Osteocyte (in vitro differentiated cells): ENCODE measurements at places on chromosomes 7 and 10. TPM values are rescaled to one million over a fixed set of nuclear protein-coding genes. Genes with fewer than 3 reads are reported as not detected.

Gene WDR86
- total RNA-seq, result 0.39 TPM in 1 of 2 replicates, not detected in the other

Gene SFTPD
- 0.35 and 0.60 TPM in 2 replicates for total RNA-seq

Gene SPDYE2B
- not detected in 2 replicates for total RNA-seq

GRCh38 chr7:40077849-40078248 lies 56.6 kb downstream of the MPLKIP start:
- no peak for DNase-seq

GRCh38 chr7:7183061-7183837 lies 905 bp downstream of the C1GALT1 start:
- no peak for DNase-seq

- DNase-seq, result no peak
Measured at GRCh38 chr10:18437486-18437885, 213.9 kb downstream of the NSUN6 start.

GRCh38 chr7:152338561-152338960 lies 97.2 kb downstream of the KMT2C start:
- no peak for DNase-seq

DNA sequence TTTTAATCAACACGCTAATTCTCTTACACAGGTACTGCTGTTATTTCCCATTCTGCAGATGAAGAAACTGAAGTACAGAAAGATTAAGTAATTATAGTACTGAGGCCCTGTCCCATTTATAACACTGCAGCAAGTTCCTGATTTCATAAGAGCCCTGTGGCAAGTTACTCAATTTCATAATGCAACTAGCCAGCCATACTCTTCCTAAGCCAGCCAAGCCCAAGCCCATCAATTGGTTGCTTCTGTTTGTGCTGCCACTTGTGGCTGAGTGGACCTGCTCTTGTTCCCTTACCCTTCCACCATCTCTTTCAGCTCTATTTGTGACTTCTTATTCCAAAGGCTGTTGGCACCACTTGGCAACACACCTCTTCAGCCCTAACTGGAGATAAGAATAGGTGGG lies 19.7 kb upstream of the PRPF18 start:
- no peak for DNase-seq

- DNase-seq, result no peak
Measured at GRCh38 chr7:15915686-15916293, 229.3 kb upstream of the MEOX2 start.
